Stimulated activated CD8-positive, alpha-beta memory T cell treated with anti-CD3 and anti-CD28 coated beads, Interleukin-15, amount 100 ng/mL, for 1 hour (primary cell): ENCODE measurements at places on chromosomes 2 and 18.

DNA sequence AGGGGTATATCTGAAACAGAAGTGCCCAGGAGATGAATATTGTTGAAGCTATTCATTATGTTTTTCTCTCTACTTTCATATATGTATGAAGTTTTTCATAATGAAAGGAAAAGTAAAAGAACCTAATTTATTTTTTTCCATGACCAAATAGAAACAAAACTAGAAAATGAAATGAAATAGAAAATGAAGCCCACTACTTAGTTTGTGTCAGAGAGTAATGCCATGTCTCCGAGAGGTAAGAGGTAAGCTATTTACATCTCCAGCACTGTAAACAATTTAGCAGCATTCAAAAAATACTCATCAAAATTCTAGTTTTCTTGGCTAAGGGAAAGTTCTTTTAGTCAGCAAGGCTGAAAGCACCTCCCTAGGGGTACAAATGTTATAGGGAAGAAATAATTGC lies 238.6 kb downstream of the PTH2R start:
- no peak for DNase-seq

GRCh38 chr18:59323931-59324622 lies 5.6 kb upstream of the CPLX4 start:
- DNase-seq, result no peak

GRCh38 chr2:187549193-187549592 lies 5.0 kb downstream of the TFPI start:
- DNase-seq, result no peak

GRCh38 chr2:137966043-137966442 lies 1.8 kb downstream of the HNMT start:
- DNase-seq, result no peak

DNA sequence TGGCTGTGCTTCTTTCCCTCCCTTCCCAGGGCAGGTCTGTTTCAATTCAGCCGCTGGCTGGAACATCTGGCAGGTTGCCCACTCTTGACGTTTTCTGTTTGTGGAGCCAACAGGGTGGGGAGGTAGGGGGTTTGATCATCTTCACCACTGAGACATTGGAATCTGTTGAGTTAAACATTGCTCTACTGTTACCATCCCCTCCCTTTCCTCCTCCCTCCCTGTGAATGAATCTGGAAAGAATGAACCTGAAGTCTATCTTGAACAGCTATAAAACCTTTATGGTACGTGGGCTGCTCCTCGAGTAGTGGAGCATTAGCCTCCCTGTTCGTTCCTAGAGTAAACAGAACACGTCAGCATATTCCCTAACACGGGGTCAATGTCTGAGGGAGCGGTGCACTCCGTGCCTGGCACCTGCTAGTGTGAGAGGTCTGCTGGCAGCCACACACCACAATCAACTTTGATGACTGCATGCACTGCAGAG lies 249.9 kb upstream of the RBBP8 start:
- no peak for DNase-seq

GRCh38 chr2:128514555-128514955 lies 195.9 kb upstream of the HS6ST1 start:
- DNase-seq, result no peak

- DNase-seq, result no peak
Observed at GRCh38 chr2:114022360-114023085, 132.6 kb downstream of the ACTR3 start.

- no peak for DNase-seq
Observed at GRCh38 chr18:77079954-77080682, 52.5 kb downstream of the MBP start.

DNA sequence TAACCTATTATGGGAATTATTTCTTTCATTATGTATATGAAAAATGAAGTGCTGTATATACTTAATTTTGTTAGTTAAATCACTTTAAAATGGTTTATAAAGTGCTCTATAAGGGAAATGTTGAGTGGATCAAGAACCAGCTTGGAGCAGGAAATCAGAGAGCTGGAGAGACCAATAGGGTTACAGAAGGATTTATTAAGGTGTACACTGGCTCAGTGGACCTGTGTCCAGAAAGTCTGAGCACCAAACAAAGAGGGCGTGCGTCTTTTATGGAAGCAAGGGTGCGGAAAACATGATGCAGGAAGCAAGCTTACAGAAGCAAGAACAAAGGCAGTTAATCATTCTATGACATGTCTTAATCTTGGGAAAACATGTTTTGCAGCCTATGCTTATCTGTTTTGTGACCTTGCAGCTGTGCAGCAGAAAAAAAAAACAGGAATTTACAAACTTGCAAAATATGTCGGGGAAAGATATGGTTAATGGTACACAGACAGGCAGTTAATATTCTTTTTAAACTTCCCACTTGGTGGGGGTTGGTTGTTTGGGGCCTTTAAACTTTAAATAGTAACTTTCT lies 65.2 kb upstream of the SLC35G4 start:
- no peak for DNase-seq

GRCh38 chr2:56688661-56689060 lies 504.9 kb downstream of the CCDC85A start:
- DNase-seq, result no peak

- DNase-seq, result no peak
Observed at GRCh38 chr2:15561574-15562344, 625 bp upstream of the NBAS start.

GRCh38 chr2:10224734-10225133 lies 78.0 kb upstream of the HPCAL1 start:
- DNase-seq, result no peak

DNA sequence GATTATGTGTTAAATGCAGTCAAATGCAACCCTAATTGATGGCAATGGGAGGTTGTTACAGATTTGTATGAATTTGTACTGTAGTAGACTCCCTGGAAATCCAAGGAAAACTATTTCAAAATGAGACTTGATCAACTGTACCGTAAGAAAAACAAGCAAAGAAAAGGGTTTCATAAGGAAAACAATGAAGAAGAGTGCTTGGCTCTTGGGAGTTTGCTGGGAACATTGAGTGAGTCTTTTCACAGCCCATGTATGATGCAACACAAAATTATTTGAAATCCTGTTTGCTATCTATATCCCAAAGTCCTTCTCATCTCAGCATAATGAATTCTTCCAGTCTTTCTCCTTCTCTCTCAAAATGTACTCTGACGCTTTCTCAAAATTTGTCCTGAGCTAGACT lies 67.0 kb upstream of the OSR1 start:
- no peak for DNase-seq

GRCh38 chr2:132038179-132038882 lies 123.4 kb downstream of the ANKRD30BL start:
- no peak for DNase-seq

DNA sequence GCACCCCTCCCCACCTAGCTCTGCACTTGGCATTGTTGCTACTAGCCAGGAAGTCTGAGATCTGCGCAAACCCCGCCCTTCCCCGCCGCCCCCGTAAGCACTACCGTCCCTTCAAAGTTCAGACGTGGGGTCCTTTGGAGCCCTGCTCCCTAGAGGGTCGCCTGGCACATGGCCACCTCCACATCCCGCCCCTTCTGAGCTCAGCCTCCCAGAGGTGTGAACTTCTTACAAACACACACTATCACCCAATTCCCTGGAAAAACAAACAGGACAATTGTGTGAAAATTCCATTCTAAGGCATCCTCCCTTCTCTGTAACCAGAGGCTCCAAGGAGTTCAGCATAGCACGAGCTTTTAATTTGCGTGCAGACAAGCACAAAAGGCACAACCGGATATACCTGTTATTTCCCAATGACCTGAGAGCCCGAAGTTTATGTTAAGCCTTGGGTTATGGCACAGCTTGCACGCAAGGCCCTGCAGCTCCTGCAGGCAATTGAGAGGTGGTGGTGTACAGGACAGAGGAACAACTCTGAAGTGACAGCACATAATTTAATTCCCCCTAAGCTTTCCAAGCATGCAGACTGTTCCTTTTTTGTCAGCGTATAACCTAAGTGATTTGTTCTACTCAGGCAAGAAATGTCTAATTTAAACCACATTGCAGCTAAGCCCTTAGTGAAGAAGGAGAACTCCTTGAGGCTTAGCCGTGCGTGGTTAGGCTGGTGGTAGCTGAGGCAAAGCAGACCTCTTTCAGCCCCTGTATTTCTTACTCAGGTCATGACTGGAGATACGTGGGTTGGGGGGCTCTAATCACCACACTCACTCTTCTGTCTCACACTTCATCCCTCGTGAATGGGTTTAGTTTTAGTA lies 20.3 kb upstream of the CYP1B1 start:
- DNase-seq, result no peak

- DNase-seq, result no peak
Observed at GRCh38 chr2:88632569-88632968, 5.3 kb upstream of the EIF2AK3 start.

GRCh38 chr2:199806179-199806578 lies 44.8 kb downstream of the FTCDNL1 start:
- DNase-seq, result no peak

DNA sequence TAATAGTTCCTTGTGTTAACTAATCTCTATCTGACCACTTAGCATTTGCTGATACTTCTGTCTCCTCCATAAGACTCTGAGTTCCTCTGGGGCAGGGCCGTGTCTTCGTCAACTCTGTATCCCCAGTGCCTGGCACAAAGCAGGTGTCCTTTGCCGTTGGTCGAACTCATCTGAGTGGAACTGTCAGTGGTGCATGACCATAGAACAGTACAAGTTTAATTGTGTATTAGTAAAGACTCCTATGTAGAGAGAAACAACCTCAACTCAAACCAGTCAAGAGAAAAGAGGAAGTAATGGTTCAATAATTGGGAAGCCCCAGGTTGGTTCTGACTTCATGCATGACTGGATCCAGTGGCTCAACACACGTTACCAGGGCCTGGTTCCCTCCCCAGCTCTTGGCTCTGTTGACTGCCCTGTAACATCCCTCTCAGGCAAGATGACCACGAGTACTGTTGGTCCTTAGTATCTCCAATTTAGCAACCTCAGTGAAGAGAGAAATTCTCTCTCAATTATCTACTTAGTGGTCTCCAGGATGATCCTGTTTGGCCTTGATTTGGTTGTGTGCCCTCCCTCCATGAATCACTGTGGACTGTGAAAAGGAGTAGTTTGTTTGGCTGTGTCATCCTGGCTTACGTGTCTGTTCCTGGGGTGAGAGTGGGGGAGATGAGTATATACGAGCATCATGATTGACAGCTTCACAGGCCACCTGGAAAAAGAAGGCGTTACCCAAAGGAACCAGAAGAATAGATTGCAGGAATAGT lies 58.5 kb upstream of the MSH6 start:
- DNase-seq, result no peak

- peak; percentile 33 for DNase-seq
Observed at GRCh38 chr18:12726774-12727550, 24.1 kb downstream of the PSMG2 start.

- DNase-seq, result no peak
Observed at GRCh38 chr2:207812726-207813080, 43.0 kb upstream of the FZD5 start.

DNA sequence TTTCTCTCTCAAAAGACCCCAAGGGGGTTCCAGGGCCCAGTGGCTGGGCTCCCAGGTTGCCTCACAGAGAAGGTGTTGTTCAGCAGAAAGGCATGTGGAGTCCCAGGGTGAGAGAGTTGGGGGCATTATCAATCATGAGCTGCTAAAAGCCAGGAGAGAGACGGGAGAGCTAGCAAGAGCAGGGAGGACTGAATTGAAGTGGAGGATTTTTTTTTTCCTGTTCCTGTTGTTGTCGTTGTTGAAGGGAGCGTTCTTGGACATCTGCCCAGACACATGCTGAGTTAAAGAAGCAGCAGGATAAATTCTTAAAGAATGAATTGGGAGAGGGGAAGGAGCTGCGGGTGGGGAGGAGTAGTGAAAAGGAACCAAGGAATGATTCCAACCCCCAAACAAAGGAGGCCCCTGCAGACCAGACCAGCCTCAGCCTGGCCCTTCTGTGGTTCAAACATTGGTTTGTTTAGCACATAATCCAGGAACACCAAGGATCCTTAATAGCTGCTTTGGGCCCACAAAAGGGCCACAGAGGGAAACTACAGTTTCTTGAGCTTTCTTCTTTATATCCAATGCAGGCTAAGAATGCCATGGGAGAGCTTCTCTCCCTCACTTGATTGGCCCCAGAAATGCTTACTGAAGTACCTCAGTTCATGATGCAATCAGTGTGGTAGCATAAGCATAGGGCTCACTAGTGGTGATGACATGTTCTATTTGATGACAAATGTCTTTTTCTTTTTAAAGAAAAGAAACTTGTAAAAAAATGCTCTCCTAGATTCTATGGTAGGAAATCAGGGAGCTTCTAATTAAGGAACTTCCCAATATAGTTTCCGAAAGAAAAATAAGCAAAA lies 146.0 kb downstream of the SETBP1 start:
- DNase-seq, result no peak

DNA sequence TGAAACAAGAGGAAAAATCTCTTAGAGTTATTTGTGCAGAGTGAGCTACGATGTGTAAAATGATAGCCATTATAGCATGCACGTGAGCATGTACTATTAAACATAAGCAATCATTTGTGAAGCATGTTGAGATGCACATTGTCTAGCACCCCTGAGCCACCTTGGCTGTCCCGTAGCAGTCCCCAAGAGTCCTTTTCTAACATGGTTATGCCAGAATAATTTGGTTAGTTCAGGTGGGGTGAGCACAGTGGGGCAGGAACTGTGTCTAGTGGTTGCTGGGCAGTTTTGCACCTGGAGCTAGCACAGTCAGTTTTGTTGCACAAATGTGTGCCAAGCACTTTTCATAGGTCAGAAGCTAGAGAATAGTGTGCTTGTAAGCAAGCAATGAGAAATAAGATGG lies 809.8 kb downstream of the RNF144A start:
- no peak for DNase-seq

DNA sequence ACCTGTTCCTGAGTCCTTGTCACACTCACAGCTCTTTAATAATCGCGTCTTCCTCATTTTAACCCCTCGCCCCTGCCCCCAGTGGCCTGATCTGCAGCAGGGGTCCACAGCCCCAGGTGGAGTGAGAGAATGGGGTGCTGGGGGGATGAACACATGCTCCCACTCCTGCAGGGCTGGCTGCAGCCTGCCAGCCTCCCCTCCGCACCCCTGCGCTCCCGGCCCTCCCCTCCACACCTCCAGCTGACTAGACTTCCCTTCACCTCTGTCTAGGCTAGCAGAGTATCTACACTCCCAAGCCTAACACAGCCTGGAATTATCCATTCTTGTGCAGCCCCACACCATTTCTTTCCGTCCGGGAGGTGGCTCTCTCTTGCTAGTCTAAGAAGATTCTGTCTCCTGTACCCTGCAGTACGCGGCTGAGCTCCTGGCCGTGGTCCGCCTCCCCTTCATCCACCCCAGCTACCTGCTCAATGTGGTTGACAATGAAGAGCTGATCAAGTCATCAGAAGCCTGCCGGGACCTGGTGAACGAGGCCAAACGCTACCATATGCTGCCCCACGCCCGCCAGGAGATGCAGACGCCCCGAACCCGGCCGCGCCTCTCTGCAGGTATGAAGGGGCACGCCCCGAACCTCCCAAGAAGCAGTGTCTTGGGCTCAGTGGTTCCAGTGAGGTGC lies 231.6 kb downstream of the ATAD2B start:
- DNase-seq, result no peak

- DNase-seq, result peak; percentile 84
Observed at GRCh38 chr2:240566203-240567136, 1.8 kb upstream of the RNPEPL1 start.
